Endodermal cell (in vitro differentiated cells): ENCODE measurements at places on chromosomes 12 and 14. TPM values are rescaled to one million over a fixed set of nuclear protein-coding genes. Genes with fewer than 3 reads are reported as not detected.

DNA sequence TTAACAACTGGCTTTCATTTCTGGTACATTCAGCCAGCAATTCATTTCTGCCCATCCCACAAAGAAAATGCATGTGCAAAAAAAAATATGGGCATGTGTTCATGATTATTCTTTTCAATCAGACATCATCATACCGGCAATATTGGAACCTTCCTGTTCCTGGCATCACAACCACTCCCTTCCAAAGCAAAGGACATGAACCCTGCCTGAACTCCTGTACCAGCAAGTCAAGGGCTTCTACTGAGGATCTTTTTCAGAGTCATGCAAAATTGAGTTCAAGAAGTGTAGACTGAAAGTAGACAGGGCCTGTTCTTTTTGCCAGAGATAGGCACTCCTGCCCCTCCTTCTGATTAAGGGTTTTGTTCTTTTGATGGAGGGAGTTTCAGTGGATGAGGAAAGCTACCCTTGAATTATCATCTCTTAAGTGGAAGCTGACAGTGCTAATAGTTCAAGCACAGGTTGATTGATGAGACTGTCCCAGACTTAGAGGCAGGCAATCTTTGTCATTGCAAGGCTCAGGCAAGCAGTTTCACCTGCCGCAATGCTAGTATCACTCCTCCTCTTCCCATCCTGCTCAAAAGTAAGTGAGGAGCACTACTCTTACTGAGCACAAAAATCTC is 22.3 kb upstream of the DIO2 start:
- no peak overlapping the region for H3K4me3 ChIP-seq
- H3K27me3 ChIP-seq: no peaks in the 10 kb centered on the region
- H3K27ac ChIP-seq: no peak overlapping the region

The BCAT1 gene
- 141 and 177 TPM in 2 replicates for total RNA-seq

DNA sequence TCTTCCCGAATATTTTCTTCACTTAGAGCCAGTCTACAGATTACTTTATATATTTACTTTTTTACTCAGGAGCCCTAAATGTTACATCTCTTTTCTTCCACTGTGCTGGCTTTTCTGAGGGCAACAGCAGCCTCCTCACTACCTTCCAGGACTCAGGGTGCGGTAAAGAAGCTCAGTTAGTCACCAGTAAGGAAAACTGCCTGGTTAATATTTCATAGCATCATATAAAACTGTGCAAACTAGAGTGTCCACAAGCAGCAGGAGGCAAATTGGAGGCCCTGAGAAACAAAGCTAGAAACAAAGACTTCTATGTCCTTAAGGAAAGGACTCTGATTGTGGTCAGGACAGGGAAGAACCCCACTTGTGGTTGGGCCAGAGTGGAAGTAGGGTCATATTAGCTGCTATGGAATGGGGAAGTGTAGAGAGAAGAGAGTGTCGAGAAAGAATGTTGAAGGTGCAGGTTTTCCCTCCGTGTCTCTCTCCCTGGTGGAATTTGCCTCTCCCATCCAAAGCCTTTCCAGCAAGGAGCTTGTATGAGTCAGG is 220.1 kb downstream of the SLC15A4 start:
- no peaks in the 10 kb centered on the region for H3K36me3 ChIP-seq
- no peak overlapping the region for H3K4me3 ChIP-seq
- H3K4me1 ChIP-seq: no peaks in the 10 kb centered on the region
- no peak for DNase-seq
- no peaks in the 10 kb centered on the region for H3K27me3 ChIP-seq

DNA sequence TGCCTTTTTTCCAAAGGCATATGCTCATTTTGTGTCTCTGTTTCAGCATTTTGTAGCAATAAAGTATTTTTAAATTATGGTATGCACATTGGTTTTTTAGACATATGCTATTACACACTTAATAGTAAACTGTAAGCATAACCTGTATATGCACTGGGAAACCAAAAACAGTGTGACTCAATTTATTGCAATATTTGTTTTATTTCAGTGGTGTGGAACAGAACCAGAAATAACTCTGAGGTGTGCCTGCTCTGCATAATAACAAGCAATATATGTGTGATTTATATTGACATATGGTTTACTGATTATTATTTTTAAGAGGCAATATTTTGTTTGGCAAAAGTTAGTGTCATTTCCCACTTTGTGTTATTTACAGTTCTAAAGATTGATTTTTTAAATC is 126.6 kb upstream of the CPNE8 start:
- no peak for DNase-seq
- H3K27me3 ChIP-seq: no peaks in the 10 kb centered on the region
- no peaks in the 10 kb centered on the region for H3K36me3 ChIP-seq
- H3K27ac ChIP-seq: no peak overlapping the region

DNA sequence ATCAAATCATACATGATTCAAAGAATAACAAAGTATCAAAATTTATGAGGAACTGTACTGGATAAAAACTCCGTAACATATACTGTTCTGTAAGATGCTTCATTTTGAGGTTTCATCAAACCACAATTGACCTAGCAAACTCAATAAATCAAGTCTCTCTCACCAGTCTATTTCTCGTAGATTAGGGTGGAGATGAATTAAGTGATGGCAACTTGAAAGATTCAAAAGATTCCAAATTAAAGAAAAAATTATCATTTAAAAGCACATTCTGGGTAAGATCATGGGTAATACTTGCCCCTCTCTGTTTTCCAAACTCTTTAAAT is 74.4 kb downstream of the PAPLN start:
- DNase-seq: no peak
- peaks cover 12% of the 10 kb centered on the region for H3K36me3 ChIP-seq
- H3K4me1 ChIP-seq: no peaks in the 10 kb centered on the region

DNA sequence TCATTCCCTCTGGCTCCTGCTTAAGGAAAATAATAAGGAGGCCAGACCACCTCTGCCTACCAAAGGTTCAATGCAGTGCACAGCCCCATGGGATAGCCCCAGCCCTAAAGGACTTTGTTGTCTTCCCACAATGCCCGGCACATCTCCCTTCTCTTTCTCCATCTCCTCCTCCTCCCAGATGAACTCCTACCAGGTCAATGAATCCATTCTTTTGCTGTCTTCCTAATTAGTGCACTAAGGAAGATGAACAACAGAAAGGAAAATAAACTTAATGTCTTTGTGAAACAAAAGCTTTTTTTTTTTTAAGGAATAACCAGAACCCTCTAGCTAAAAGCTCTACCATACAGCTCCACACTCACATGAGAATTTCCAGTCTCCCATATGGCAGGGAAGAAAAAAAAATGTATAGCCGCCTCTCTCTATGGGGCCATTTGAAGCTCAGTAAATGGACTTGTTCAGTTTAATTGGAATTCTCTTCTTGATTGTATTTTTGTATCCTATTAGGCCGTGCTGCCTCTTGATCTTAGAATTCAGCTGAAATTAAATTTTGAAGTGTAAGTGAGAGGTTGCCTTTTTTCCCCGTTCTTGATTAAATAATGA is 41.8 kb upstream of the HSPB8 start:
- H3K36me3 ChIP-seq: no peaks in the 10 kb centered on the region
- DNase-seq: no peak
- H3K27me3 ChIP-seq: no peaks in the 10 kb centered on the region
- no peak overlapping the region for H3K27ac ChIP-seq

The USP44 gene
- total RNA-seq: 8.7 to 19.7 TPM (median 17.5 TPM) in 3 replicates

The RASSF8 gene
- total RNA-seq: 73.0 to 87.0 TPM (median 85.7 TPM) in 3 replicates

The B4GALNT3 gene
- 125 and 155 TPM in 2 replicates for total RNA-seq

GRCh38 chr14:22650960-22651521 is 6.9 kb upstream of the OR6J1 start:
- no peaks in the 10 kb centered on the region for H3K36me3 ChIP-seq
- H3K27ac ChIP-seq: no peak overlapping the region
- no peaks in the 10 kb centered on the region for H3K27me3 ChIP-seq
- DNase-seq: no peak
- peaks cover 7% of the 10 kb centered on the region for H3K4me1 ChIP-seq
- H3K4me3 ChIP-seq: no peak overlapping the region

DNA sequence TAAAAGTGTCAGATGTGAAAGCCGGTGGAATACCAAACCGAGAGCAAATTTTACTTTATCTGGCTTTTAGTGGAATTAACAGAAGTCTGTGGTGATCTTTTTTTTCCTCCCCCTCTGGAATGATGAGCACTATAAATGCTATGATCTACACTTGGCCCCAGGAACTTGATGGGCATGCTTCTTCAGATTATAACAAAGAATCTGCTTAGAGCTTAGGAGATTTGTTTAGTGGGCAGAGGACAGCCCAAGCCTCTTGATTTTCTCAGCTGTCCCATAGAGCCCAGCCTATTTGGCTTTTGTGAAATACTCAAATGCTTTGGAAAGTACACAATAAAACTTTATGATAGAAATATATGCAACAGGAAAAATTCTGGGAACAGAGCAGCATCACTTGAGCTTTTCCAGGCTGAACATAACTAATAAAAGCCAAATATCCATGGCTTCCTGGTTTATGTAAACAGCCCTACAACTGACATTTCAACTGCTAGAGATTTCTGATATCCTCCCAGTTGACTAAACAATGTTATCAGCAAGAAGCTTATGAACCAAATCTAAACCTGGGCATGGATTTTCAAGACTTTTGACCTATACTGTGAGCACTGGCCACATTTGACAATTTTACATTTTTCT is 149.6 kb downstream of the PLXNC1 start:
- H3K4me1 ChIP-seq: peaks cover 19% of the 10 kb centered on the region
- H3K27ac ChIP-seq: no peak overlapping the region
- no peak overlapping the region for H3K4me3 ChIP-seq
- no peaks in the 10 kb centered on the region for H3K27me3 ChIP-seq
- no peak for DNase-seq
- H3K36me3 ChIP-seq: no peaks in the 10 kb centered on the region

GRCh38 chr14:24297190-24297964 is 2.2 kb downstream of the DHRS1 start:
- H3K36me3 ChIP-seq: peaks cover 34% of the 10 kb centered on the region
- H3K4me1 ChIP-seq: no peaks in the 10 kb centered on the region
- no peak for DNase-seq
- no peaks in the 10 kb centered on the region for H3K27me3 ChIP-seq
- no peak overlapping the region for H3K27ac ChIP-seq

- H3K27ac ChIP-seq: no peak overlapping the region
- H3K4me1 ChIP-seq: no peaks in the 10 kb centered on the region
- peak; percentile 54 for DNase-seq
Observed at GRCh38 chr14:36553656-36554260, 28.7 kb downstream of the NKX2-8 start.

DNA sequence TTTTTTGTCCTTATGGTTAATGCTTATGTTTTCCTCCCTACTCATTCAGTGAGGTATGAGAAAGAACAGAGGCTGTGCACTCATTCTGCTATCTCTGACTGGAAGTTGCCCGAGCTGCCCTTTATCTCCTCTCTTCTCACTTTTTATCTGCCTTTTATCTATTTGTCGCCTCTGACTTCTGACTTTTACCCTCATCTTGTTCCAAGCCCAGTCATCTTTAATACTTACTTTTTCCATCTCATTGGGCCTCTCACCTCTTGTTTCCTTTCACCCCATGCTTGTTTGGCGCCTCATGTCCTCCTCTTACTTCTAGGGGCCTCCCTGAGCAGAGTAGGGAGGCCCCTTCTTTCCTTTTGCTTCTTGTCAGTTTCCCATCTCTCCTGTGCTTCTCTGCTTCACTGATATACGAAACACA is 50.7 kb downstream of the DIP2B start:
- DNase-seq: no peak
- no peaks in the 10 kb centered on the region for H3K27me3 ChIP-seq
- no peaks in the 10 kb centered on the region for H3K4me1 ChIP-seq
- peak overlapping the region; percentile 38 for H3K4me3 ChIP-seq

The LIN7A gene
- 27.2 to 32.6 TPM (median 27.9 TPM) in 3 replicates for total RNA-seq

GRCh38 chr12:125149160-125150108 is 84.2 kb downstream of the AACS start:
- no peak overlapping the region for H3K27ac ChIP-seq
- DNase-seq: no peak
- no peaks in the 10 kb centered on the region for H3K27me3 ChIP-seq
- no peaks in the 10 kb centered on the region for H3K4me1 ChIP-seq
- H3K36me3 ChIP-seq: no peaks in the 10 kb centered on the region

DNA sequence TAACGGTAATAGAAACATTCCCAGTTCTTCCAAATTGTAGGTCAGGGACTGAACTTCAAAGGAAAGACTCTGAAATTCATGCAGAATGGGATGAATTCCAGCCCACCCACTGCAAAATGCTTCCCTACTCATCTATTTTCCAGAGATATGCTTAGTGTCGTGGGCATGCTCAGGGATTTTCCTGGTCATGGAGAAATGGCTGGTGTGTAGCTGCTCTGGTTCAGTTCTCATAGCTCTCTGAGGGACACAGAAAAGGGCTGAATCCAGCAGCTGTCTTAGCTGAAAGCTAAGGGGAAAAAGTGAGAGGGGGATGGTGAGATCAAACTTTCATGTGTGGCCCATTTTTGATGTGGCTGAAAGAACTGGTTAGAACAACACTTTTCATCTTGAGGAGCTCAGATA is 72.9 kb upstream of the KRAS start:
- no peak overlapping the region for H3K4me3 ChIP-seq
- H3K27me3 ChIP-seq: no peaks in the 10 kb centered on the region
- DNase-seq: no peak
- H3K27ac ChIP-seq: no peak overlapping the region
- H3K4me1 ChIP-seq: peaks cover 3% of the 10 kb centered on the region
